Right renal pelvis (tissue), 4 donors: ENCODE measurements at places on chromosomes 6 and 20. TPM values are rescaled to one million over a fixed set of nuclear protein-coding genes. Genes with fewer than 3 reads are reported as not detected.

GRCh38 chr6:50824552-50824951 is 5.9 kb downstream of the TFAP2B start:
- no peak for DNase-seq

GRCh38 chr6:21263531-21264287 is 329.8 kb upstream of the SOX4 start:
- no peak for DNase-seq

- DNase-seq, result no peak
These were observed 3.1 kb downstream of the QKI start for GRCh38 chr6:163417595-163417994.

- DNase-seq, result no peak
These were observed 13.6 kb downstream of the CNBD2 start for GRCh38 chr20:35981969-35982368.

DNA sequence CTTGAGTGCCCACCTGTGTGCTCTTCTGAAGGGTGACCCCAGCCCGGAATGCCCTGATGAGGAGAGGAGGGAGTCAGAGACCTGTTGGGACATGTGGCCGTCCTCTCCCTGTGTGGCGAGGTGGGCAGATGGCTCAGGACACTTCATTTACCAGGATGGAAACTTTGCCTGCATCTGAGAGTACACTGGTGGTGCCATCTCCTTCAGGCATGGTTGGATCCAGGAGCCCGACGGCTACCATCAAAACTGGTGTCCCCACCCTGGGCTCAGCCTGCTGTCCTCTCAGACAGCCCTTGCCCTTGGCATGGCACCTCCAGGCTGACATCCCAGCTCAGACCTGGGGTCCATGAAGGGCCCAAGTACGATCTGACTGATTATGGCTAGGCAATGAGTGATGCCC is 7.0 kb upstream of the OSBPL2 start:
- DNase-seq, result no peak

DNA sequence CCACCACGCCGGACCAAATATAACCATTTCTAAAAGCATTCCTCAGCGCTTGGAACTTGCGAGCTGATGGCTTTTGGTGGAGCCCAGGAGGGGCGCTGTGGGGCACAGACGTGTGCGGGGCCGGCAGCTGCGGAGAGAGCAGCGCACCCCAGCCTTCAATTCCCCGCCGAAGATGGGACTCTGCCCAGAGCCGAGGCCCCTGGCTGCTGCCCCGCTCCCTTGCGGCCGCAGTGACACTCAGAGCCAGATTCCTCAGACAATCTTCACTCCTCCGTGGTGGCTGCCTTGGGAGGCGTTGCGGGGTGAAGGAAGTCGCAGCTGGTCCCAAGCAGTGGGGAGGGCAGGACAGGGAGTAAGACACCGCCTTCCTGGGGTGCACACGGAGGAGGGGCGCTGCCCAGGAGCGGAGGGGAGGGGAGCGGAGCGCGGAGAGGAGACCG is 87.7 kb downstream of the TMEM242 start:
- no peak for DNase-seq

- peak; percentile 51 for DNase-seq
These were observed 5.5 kb upstream of the HLA-E start for GRCh38 chr6:30483677-30484279.

DNA sequence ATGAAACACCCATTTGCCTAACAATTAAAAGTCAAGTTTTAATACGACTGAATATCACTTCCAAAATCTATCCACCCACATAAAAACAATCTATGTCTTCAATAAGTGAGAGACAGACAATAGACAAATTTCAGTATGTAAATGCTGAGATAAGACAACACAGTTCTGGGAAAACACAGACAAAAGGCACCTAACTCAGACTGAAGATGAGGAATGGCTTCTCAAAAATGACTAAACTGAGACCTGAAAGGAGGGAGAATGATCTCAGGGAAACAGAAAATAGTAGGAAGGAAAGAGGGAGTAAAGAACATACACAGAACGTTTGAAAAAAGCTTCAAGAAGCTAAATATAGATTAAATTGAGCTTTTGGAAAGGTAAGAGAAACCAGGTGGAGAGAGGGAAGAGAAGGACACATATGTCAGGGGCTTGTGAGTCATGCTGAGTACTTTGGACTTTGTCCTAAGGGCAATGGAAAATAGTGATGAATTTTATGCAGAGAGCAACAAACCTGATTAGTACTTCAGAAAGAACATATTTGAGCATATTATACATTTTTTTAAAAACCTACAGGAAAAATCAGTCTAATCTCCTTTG is 16.1 kb downstream of the LMBRD1 start:
- DNase-seq, result no peak

GRCh38 chr6:151242420-151242861 is 2.7 kb downstream of the AKAP12 start:
- no peak for DNase-seq

DNA sequence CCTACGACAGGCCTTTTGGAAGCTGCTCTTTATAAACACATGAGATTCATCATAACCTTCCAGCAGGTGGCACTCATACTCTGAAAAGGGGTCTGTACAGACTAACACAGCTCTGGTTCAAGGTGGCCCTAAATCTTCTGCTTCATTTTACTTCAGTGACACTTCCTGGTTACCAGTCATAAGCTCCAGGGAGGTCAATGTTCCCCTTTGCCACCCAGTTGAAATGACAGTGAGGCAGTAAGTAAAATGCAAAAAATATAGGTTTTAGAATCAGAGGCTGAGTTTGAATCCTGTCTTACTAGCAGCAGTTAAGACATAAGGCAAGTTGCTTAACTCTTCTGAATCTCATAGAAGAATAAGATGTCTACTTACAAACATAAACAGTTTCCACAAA is 132.8 kb downstream of the CDK19 start:
- peak; percentile 81 for DNase-seq

GRCh38 chr6:98833307-98834059 is 891 bp upstream of the POU3F2 start:
- DNase-seq, result no peak

DNA sequence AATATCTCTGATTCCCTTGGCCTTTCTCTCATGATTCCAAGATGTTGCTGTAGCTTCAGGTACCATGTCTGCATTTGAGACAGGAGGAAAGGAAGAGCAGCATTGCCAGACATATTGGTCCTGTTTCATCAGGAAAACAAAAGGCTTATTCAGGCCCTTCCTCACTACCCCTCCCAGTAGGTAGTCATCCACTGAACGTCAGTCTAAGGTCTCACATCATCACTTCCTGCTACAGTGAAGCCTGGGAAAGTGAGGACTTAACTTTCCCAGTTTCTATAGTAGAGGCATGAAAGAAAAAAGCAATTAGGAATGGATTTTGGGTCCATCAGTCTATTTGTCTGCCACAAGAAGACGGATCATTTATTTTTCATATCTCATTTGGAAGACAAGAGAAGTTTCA is 85.7 kb upstream of the SOX4 start:
- DNase-seq, result no peak

- no peak for DNase-seq
These were observed 79.8 kb downstream of the KIF13A start for GRCh38 chr6:17907406-17908229.

DNA sequence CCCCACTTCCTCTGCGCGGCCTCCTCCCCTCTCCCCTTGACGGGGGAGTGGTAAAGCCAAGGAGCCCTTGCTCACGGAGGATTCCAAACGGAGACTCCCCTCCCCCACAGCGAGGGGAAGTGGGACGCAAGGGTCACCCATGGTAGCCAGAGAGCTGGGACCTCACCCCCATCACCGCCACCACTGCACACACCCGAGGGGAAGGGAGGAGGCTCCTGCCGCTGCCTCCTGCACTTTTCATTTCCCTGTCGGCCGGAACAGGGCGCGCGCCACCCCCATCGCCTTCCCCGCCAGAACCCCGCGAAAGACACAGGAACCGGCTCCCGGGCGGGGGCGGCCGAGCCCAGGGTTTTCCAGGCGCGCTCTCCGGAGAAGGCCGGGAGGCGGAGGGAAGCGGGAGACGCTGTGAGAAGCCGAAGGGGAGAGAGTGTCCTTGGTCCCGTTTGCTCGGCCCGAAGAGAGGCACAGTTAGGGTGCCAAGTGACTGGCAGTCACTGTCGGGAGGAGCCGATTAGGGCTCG is 789 bp downstream of the CCND3 start:
- DNase-seq, result no peak

GRCh38 chr6:16473184-16473907 is 235.0 kb downstream of the GMPR start:
- no peak for DNase-seq

OR2B6 gene
- 0.17 TPM for polyA plus RNA-seq

CCN6 gene
- polyA plus RNA-seq, result 3.6 TPM

EHMT2 gene
- 81.4 TPM for polyA plus RNA-seq

TNF gene
- polyA plus RNA-seq, result 0.28 TPM

HAO1 gene
- 0.04 TPM for polyA plus RNA-seq
